ENCODE measurements at places on chromosomes 4 and X. TPM values are rescaled to one million over a fixed set of nuclear protein-coding genes. Genes with fewer than 3 reads are reported as not detected.

DNA sequence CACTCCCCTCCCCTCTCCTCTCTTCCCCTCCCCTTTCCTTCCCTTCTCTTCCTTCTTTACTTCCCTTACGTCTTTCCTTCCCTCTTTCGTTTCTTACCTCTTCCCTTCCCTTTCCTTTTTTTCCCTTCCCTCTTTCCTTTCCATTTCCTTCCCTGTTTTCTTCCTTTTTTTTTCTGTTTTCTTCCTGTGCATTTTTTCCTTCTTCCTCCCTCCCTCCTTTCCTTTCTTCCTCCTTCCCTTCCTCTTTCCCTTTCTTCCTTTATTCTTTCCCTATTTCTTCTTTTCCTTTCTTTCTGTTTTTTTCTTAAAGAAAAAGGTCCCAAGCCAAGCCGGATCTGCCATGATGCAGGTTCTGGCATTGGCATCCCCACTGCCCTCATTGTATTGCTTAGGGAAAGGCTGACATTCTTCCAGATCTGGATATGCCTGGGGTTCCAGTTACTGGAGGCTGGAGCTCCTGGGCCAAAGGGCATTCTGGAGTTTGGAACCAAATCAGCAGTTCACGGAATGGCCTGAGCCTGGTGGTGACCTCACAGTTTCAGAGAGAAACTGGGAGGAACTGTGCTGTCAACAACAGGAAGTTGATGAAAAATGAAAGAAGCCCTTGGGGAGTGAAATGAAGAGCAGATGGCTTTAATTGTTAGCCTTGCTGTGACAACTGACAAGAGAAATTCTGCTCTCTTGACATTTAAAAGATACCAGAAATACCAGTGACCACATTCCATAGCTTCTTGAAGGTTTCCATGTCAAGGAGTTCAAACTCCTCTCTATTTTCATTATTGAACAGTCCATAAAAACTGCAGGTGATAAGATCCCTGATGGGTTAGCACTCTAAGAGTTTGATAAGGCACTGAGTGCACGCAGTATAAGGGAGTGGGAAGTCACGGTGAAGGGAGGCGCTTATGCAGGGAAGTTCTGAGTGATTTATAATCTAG lies 622.1 kb downstream of the SPRY1 start:
- DNase-seq: peak; percentile 72

DNA sequence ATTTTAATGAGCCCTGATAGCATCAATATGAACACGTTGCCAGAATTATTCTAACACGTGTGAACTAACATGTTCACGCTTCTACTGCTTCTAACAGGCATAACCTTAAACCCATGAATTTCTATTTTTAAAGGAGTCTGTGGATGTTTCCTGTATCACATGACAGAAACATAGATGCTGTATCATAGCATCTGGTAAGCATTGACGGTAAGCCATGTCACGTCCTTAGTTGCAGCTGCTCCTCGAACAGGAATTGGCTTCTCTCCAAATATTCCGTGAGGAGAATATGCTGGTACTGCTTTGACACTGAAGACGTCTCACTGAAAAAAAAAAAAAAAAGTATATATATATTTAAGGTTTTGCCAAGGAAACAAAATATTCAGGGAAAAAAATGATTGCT lies 105.1 kb upstream of the MXRA5 start:
- peak; percentile 75 for DNase-seq

GRCh38 chrX:37349221-37350033 lies at the start of gene PRRG1:
TSS of gene PRRG1 (plus strand) at chrX:37349364. CDS start at chrX:37406250, 56,886 bp downstream.
- DNase-seq: peak; percentile 76

DNA sequence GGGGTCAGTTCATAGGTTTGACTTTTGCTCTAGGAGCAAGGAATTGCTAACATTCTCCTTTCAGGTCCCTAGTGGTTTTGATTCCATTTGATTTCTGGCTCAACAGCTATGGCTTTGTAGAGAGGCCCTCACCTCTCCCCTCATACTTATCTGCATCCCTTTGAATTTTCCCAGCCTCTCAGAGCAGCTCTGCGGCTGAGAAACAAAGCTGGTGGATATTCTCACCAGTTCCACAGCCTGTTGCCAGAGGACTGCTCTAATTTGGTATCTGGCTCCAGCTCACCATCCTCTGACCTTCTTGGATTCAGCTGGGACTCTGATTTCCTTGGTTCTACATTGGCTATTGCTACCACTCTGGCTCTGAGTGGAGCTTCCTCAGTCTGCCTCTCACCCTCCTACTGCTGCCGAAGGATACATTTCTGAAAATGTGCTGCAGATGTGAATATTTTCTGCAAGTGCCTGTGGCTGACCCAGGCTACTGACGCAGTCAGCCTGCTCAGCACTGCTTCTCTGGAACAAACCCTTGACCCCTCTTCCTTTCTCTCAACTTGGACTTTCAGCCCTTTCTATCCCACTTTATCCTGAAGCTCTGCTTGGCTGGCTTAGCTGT lies 110.9 kb upstream of the ENPEP start:
- DNase-seq: peak; percentile 28

GRCh38 chr4:39526765-39527295 lies 409 bp downstream of the UGDH start:
- DNase-seq: no peak

- DNase-seq: no peak
These were observed 9.7 kb upstream of the ADRA2C start for GRCh38 chr4:3756343-3757059.

DNA sequence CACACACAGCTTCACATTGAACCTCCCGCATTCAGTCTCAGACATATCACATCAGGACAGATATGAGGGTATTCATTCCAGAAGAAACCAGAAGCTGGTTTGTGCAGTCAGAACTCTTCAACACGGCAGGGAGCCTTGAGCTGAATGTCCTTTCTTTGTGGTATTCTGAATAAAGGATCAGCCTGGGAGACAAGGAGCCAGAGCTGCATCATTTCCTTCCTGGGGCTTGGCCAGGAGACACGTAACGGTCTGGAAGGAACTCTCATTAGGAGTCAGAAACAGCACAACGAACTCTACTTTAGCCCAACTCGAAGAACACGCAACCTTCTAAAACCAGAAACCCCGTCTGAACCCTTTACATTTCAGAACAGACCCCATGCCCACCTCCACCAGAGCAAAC lies 46.4 kb downstream of the KDR start:
- peak; percentile 73 for DNase-seq

DNA sequence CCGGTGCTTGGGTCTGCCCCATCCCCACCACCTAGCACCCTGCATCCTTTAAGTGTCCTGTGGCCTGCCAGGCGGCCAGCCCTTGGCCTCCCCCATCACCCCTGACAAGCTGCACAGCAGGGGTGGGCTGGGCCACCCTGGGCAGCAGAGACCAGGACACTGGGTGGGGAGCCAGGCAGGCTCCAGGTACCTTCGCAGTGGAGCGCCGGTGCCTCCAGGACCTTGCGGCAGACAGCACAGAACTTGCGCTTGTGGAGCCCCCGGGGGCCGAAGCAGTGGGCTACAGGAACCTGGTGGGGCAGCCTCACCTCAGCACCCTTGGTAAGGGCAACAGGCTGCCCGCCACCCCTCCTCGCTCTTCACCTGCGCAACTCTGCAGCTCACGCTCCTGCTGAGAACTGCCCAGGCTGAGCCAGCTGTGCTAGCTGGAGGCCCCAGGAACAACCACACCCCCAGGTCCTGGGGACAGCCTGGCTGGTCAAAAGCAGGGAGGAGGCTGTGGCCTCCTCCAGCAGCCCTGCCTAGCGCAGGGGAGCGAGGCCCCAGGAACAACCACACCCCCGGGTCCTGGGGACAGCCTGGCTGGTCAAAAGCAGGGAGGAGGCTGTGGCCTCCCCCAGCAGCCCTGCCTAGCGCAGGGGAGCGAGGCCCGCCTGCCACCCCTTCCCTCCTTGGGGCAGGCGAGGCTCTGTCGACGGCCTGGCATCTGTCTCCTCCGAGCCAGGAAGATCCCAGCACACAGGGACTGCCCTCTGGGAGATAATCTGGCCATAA lies 4.6 kb downstream of the DGKQ start:
- DNase-seq: no peak

DNA sequence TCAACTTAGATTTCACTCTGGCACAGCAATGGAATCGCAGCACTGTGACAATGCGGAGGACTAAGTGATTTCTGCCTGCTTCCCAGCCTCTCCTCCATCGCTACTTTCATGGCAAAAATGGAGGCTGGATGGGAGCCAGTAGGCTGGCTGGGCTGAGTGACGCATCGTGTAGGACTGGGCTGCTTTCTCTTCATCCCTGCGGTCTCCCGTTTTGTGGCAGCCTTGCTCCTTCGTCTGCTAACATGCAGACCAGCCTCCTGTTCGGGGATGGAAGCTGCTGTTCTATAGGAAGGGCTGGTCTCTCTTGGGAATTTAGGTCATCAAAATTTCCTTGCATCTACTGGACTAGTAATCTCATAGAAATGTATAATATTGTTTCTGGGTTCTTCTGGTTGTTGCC lies 15.8 kb upstream of the RGS12 start:
- DNase-seq: no peak

GRCh38 chrX:103398421-103398864 lies 22.1 kb downstream of the BEX3 start:
- peak; percentile 35 for DNase-seq

GRCh38 chr4:54228056-54228527 lies 1.0 kb upstream of the PDGFRA start:
- no peak for DNase-seq

GRCh38 chr4:95603393-95603792 lies 54.6 kb upstream of the UNC5C start:
- DNase-seq: no peak

- no peak for DNase-seq
These were observed 188.3 kb downstream of the RASL11B start for GRCh38 chr4:53050361-53050774.

GRCh38 chr4:40056716-40057585 lies at the start of gene N4BP2:
TSS of gene N4BP2 (plus strand) at chr4:40056850. CDS start at chr4:40097341, 40,491 bp downstream.
- DNase-seq: peak; percentile 90

DNA sequence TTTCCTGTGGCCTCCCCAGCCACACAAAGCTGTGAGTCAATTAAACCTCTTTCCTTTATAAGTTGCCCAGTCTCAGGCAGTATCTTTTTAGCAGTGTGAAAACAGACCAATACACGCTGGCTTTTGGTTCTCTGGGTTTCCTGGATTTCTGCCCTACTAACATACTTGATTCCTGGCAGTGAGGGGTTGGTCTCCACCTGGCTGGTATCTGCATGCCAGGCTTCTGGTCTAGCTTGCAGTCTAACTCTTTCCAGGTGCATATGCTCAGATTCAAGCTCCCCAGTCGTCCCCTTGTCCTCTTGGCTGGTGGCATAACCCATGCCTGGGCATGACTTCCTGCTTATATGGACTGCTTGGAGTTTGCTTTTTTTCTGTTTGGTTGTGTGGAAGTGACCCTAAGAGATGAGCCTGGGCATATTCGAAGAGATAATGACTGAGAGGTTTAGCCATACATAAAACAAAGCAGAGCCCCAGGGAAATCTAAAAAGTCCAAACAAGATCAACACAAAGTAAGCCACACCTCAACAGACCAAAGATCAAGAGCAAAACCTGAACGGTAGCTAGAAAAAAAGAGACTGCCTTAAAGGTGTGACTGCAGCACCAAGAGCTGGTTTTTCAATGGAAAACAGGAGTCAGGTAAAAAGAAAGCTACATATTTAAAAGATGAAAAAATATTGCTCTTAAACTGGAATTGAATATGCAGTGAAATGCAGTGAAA lies 102.1 kb upstream of the STS start:
- no peak for DNase-seq

DNA sequence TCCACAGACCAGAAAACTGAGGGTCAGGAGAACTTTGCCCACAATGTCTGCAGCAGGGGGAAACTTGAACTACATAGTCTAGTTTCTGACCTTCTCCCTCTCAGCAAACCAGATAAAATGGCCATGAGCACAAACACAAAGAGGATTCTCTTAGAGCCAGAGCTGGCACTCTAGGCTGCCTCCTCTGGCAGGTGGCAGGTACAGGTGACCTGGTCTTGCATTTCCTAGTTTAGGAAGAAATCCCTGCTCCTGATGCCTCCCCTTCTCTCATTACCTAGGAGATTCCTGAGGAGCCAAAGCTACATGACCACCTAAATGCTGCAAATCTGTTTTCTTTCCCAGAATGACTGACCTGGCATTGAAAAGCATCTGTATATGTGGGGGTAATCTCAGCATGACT lies 45.1 kb downstream of the ARHGEF9 start:
- no peak for DNase-seq

- peak; percentile 78 for DNase-seq
These were observed 54.1 kb downstream of the ARHGAP10 start for GRCh38 chr4:147786031-147786430.

DNA sequence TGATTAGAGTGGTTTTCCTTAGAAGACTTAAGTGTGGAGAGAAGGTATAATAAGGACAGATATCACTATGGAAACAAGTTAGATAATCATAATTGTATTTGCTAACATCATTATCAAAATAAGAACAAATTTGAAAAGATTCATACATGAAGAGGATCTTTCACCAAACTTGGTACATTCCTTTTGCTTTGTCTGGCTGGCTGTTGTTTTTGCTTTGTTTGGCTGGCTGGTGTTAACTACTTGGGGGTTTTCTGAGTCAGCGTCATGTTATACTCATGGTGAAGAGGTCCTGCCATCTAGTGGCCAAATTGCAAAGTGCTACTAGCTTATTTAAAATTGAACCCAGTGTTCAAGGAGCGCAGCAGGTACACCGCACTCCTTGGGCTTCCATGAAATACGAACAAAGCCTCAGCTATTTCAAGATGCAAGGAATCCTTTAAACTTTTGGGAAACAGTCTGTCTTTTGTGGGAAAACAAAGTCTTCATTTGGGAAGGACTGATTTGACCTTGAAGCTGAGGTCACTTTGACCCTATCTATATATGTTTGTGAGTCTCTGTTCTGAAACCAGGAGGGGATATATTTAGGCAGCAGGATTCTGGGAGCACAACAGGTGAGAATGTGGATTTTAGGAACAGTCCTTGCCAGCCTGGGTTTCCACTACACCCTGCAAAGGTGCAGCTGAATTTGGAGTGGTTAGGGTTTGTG lies 129.7 kb downstream of the PLS3 start:
- peak; percentile 78 for DNase-seq

- no peak for DNase-seq
These were observed 902.8 kb upstream of the NDST4 start for GRCh38 chr4:116016201-116016600.

DNA sequence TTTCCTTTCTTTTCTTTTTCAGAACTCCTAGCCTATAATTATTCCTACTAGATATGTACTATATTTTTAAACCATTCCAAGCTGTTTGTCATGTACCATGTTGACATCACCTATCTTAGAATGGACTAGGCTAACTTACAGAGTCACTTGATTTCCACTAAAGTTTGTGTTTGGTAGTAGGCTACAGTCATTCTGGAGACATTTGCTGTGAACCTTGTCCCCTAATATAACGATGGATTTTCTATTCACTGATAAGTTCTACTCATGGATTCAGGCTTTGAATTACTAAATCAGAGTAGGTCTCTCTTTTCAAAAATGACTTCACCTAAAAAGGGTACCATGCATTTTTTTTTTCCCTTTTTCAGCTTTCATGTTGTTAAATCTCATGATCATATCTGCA lies 93.4 kb downstream of the PHEX start:
- no peak for DNase-seq

The GRIA2 gene
- polyA plus RNA-seq: 9.7 TPM

The PCDH18 gene
- polyA plus RNA-seq: 44.7 TPM

The CLDN2 gene
- 0.24 TPM for polyA plus RNA-seq

The SSX4B gene
- polyA plus RNA-seq: not detected

The HPGD gene
- polyA plus RNA-seq: 8.9 TPM

The NIPAL1 gene
- polyA plus RNA-seq: 1.8 TPM

The BBS12 gene
- polyA plus RNA-seq: 4.6 TPM

The PCDH7 gene
- 29.5 TPM for polyA plus RNA-seq

The AFM gene
- polyA plus RNA-seq: not detected

The HPGDS gene
- polyA plus RNA-seq: 9.2 TPM

The MAGIX gene
- polyA plus RNA-seq: 2.2 TPM

The TAF7L gene
- 0.12 TPM for polyA plus RNA-seq

All from muscle of back (tissue), 13 donors.